ENCODE measurements at places on chromosomes 6 and 20. TPM values are rescaled to one million over a fixed set of nuclear protein-coding genes. Genes with fewer than 3 reads are reported as not detected.

COL11A2 gene
- total RNA-seq, result under 0.01 TPM

GABRR1 gene
- not detected for total RNA-seq

TXLNB gene
- 0.51 TPM for total RNA-seq

SLC25A27 gene
- total RNA-seq, result 2.0 TPM

KCNK16 gene
- total RNA-seq, result not detected

SYCP2L gene
- total RNA-seq, result not detected

FAM83B gene
- total RNA-seq, result not detected

GTSF1L gene
- total RNA-seq, result not detected
